ENCODE measurements at places on chromosomes 4 and X. TPM values are rescaled to one million over a fixed set of nuclear protein-coding genes. Genes with fewer than 3 reads are reported as not detected.

MAGEA2 gene
- total RNA-seq = not detected

CASK gene
- 11.6 TPM for total RNA-seq

BGN gene
- 0.27 TPM for total RNA-seq

NPFFR2 gene
- not detected for total RNA-seq

RAB40A gene
- total RNA-seq = 0.08 TPM

SHOX gene
- total RNA-seq = not detected

SLC10A4 gene
- not detected for total RNA-seq

SPP1 gene
- total RNA-seq = 1.1 TPM

NUDT11 gene
- not detected for total RNA-seq

GAGE12F gene
- 0.72 TPM for total RNA-seq

MAGEA11 gene
- not detected for total RNA-seq

P2RY8 gene
- 61.3 TPM for total RNA-seq

RNF128 gene
- total RNA-seq = 0.10 TPM

LRP2BP gene
- 0.62 TPM for total RNA-seq

PAGE5 gene
- not detected for total RNA-seq

RAB33A gene
- total RNA-seq = 24.4 TPM

ABLIM2 gene
- 0.15 TPM for total RNA-seq

GRK4 gene
- total RNA-seq = 3.0 TPM

EXOC1L gene
- not detected for total RNA-seq

CFAP97 gene
- 49.1 TPM for total RNA-seq

GLRA3 gene
- total RNA-seq = not detected

SASH3 gene
- 191 TPM for total RNA-seq

KLHL8 gene
- total RNA-seq = 9.1 TPM

HDX gene
- 3.6 TPM for total RNA-seq

DSPP gene
- not detected for total RNA-seq

PDLIM3 gene
- not detected for total RNA-seq

MAGEA2B gene
- not detected for total RNA-seq

LDB2 gene
- total RNA-seq = 0.15 TPM

ADAMTS3 gene
- total RNA-seq = not detected

SPANXB1 gene
- not detected for total RNA-seq

ARAP2 gene
- 28.3 TPM for total RNA-seq

TEX11 gene
- total RNA-seq = not detected
